ENCODE measurements at places on chromosomes 6 and 20.

DNA sequence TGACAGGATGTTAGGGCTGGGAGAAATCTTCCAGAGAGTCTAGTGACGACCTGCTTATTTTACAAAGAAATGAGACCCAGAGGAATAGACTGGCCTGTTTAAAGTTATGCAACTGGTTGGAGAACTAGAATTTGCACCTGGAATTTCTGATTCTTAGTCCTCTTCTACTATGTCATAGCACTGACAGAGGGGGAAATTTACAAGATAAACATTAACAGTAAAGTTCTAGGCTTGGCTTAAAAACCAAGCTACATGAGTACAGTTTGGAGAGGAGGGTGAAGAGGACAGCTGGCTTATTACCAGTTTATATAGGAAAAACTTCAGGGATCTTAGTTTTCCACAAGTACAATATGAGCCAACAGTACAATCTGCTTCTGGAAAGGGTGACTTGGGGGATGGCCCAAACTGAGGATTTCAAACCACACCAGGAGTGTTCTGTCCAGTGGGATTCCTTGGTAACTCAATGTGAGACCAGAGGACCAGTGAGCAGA is 269.6 kb downstream of the CD109 start:
- no peak for DNase-seq

GRCh38 chr6:118387921-118388701 is 160.0 kb upstream of the PLN start:
- DNase-seq: peak; percentile 93

- DNase-seq: no peak
These were observed 32.6 kb upstream of the GRM4 start for GRCh38 chr6:34178357-34179105.

GRCh38 chr20:35091816-35092523 is 637 bp downstream of the TRPC4AP start:
- peak; percentile 42 for DNase-seq

DNA sequence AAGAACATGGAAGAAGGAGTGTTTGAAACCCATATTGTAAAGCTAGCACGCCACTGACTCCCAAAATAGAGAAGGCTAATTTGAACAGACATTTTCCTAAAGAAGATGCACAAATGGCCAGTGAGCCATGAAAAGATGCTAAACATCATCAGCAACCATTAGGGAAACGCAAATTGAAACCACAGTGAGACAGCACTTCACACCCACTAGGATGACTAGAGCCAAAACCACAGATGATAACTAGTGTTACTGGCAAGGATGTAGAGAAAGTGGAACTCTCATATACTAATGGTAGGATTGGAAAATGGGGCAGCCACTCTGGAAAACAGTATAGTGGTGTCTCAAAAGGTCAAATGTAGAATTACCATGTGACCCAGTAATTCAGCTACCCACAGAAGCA is 58.2 kb downstream of the BMP7 start:
- peak; percentile 7 for DNase-seq

DNA sequence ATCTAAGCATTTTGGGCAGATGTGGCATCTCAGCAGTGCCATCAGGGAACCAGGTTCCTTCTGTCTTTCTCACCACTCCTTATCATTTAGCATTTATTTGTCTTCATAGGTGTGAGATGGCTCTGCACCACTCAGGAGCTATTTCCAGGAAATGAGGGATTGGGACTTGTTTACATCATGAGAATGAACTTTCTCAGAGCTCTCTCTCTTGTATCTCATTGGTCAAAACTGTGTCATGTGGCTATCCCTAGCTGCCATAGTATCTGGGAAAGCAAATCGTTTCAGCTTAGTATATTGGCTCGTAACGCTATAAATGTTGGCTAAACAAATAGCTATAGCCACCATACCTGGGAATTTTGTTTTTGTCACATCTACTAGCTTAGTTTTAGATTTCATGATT is 23.8 kb downstream of the PLCB4 start:
- no peak for DNase-seq

- no peak for DNase-seq
These were observed 72.7 kb downstream of the CCDC170 start for GRCh38 chr6:151566557-151566956.

DNA sequence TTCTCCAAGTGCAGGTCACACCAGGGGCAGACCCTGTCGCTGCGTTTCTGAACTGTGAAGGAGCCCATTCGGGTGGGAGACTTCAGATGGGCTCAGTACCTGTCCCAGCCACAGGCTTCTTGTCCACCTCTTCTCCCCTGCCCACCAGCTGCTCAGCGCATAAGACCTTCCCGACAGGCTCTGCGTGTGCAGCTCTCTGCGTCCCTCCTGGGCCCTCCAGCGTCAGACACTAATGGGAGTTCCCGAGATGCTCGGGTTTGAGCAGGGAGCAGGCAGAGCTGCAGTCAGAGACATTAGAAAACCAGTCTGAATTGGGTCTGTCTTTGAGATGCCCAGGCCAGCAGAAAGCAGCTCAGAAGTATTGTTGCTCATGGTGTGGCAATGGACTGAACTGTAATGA is 50.4 kb downstream of the TCP11 start:
- DNase-seq: no peak

DNA sequence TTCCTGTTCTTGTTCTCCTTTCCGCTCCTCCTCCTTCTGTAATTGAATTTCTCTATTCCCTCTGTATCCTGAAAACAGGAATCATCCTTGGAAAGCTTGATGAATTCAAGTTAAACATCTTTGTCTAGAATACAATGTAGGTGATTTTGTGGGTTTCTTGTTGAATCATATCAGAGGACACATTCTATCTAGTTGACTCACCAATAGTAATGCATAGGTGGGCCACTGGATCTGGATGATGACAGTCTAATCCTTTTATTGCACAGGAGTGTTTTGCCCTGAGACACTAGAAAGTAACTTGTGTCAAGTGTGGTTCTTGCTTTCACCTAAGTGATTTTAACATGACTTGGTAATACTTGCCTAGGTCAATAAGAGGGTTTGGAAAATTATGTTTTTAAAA is 164.3 kb downstream of the RFPL4B start:
- DNase-seq: no peak

- no peak for DNase-seq
These were observed 15.9 kb downstream of the OR2A4 start for GRCh38 chr6:131685266-131685780.

DNA sequence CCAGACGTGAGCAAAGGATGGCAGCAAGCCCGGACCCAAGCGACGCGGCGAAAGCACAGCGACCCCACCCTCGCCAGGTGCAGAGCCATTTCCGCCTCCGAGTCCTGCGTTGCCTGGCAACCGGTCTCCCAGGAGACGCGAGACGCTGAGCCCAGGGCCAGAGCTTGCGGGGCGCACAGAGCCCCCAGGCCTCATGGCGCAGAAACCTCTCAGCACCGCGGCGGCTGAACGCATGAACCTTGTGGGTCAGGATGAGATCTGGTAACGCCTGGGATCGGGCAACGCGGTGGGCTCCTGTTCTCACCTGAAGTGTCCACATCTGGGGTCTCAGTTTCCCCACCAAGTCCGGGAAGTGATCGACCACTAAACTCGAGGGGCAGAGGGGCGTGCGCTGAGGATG is 77.7 kb downstream of the ANKRD60 start:
- no peak for DNase-seq

GRCh38 chr6:7264041-7264440 is 49.0 kb downstream of the SSR1 start:
- no peak for DNase-seq

- peak; percentile 80 for DNase-seq
These were observed 131.9 kb upstream of the BTN3A2 start for GRCh38 chr6:26232940-26233648.

DNA sequence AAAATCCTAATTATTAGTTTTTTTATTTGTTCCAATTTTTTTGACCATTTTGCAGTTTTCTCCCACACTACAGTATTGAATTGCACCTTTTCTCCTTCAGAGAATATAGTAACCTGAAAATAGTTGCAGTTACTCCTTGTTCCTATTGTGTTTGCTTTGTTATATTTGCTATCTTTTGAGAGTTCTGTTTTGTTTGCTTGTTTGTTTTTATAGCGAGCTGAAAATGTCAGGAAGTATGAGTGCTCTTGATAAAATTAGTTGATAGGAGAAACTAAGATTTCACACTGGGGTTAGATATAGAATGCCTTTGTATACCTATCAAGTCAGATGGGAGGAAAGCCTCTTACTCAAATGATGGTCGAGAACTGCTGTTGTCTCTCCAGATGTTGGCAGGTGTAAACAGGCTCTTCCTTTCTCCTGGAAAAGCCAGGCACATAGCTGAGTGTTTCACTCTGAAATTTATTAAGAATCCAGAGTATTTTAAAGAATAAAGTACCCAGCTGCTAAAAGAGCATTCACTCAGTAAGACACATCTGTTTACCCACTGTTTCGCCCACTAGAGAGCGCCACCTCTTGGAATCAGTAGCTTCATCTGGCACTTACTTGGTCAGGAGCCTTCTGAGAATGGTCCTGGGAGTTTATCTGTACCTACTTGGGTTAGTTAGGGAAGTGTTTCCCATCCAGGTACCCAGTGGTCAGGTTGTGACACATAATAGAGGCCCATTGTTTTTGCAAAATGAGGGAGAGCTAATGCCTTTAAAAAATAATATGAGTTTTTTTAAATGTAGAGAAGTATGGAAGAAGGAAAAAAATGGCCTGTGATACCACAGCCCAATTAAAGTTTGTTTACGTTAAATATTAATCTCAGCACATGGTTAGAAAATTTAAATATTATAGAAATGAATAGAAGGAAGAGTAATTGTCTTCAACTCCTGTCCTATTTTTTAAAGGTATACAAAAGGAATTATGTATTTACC is 11.2 kb downstream of the NT5DC1 start:
- peak; percentile 47 for DNase-seq

- DNase-seq: no peak
These were observed 23.2 kb upstream of the YWHAB start for GRCh38 chr20:44862286-44862685.

- DNase-seq: peak; percentile 81
These were observed 1.2 kb downstream of the AKAP12 start for GRCh38 chr6:151240791-151241642.

DNA sequence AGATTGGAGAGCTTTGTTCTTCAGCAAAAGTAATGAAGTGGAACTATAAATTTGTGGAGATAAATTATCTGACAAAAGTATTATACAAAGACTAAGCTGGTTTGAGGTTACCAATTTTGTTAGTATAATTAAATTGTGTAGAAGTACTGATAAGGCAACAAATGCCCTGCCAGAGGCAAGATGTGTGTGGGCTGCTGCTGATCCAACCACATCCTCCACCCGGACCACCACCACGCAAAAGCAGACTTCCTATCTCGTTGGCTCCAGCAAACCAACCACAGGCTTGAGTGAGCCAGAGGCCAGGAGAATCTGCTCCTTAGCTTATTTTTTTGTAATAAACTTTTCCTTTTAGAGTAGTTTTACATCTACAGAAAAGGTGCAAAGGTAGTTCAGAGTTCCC is 1.1 kb upstream of the MYLK4 start:
- DNase-seq: no peak

DNA sequence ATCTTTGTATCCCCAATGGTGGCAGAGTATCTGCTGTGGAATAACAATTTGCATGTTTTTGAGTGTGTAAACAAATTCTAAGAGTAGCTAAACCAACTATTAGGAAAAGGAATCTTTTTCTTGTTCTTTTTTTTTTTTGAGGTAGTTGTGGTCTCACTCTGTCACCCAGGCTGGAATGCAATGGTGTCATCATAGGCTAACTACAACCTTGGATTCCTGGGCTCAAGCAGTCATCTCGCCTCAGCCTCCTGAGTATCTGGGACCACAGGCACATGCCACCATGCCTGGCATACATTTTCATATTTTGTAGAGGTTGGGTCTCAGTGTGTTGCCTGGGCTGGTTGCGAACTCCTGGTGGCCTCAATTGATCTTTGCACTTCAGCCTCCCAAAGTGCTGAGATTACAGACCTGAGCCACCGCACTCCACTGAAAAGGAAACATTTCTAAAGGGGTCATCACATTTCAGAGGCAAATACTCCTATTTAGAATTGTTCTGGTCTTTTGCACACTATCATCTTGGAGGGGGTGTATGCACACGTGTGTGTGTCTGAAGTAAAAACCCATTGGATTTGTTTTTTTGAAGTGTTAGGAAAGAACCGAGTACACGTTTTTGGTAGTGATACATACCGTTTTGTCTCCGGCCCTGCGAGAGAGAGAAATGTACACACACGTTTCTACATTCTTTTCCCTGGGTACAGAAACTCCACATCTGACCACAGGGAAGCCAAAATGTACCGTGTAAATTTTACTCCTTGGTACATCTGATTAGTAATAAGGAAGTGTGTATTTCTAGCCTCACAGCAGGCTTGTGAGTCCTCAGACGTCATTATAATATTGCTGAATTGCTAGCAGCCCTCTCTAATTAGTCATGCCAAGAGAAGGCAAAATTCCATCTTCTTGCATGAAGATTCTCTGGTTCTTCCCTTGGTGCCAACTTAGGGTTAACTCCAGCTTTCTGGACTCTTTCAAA is 183.6 kb downstream of the JARID2 start:
- peak; percentile 85 for DNase-seq

DNA sequence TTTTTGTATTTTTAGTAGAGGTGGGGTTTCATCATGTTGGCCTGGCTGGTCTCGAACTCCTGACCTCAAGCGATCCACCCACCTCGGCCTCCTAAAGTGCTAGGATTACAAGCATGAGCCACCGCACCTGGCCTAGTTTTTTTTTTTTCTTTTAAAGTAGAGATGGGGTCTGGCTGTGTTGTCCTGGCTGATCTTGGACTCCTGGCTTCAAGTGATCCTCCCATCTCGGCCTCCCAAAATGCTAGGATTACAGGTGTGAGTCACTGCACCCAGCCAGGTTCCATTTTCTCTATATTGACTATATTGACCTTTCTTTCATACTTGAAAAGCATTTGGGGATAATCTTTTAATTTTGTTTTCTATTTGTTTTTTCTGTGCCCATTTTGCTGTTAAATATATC is 13.3 kb downstream of the PANK2 start:
- DNase-seq: no peak

DNA sequence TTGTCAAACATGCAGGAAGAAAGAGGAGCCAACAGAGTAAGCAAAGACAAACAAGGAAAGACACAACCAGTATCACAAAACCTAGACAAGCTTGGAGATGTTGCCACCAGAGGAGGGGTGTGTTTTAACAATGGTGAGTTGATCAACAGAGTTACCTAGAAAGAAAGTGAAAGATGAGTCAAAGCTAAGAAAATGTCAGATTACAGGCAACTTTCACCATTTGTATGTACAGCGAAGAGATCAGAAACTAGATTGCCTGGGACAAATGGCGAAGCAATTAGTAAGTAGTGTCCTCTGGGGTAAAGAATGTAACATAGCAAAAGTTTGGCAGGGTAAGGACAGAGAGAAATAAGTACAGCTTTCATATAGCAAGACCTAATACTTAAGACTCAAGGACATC is 51.6 kb upstream of the POU3F2 start:
- no peak for DNase-seq

DNA sequence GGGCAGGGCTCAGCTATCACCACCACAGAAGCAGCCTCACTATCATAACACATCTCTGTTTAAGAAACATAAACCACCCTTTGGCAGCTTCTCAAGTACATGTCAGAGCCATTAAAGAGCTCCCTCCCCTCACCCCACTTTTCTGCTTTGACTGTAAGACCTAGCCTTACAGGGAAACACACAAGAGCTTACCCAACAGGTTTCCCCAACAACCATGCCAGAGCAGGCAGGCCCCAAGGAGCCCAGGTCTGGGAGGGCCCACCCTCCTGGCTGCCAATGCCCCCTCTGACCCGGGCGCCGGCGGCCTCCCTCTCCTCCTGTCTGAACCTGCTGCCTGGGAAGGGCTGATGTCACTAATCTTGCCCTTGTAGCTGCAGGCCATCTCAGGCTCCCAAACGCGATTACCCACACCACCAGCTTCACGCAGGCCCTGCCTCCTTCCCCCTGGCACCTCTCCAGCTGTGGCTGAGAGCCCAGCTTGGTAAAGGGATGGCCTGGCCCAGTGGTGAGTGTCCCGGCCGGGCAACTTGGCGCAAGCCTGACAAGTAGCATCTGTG is 402.0 kb downstream of the MAFB start:
- no peak for DNase-seq

- no peak for DNase-seq
These were observed 8.6 kb downstream of the SYNDIG1 start for GRCh38 chr20:24477831-24478547.

All from EH (cell line).